D721Med (cell line): ENCODE measurements at places on chromosomes 1 and 21.
A peak's percentile ranks its signal among the peaks of the same experiment; 100 is the strongest.

GRCh38 chr1:66613187-66613586 is 79.2 kb downstream of the SGIP1 start:
- no peak for DNase-seq

DNA sequence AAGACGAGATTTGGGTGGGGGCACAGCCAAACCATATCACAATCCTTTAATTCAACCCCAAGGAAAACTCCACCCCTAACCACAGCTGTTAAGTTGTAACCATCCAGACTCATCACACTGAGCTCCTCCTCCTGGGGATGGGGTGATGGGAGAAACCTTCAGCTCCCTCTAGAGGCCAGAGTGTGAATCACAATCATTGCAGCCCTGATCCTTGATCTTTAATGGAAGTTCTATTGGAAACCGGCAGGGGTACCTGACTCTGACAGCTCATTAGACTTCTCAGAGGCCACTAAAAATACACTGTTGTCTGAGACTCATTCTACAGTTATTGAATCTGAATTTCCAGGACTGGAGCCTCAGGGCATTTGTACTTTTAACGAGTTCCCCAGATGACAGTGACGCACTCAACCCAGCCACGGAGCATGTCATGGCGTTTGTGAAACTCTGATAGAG is 127.2 kb downstream of the IGSF21 start:
- DNase-seq, result peak; percentile 55

- DNase-seq, result no peak
These were observed 127.5 kb upstream of the ADAMTS5 start for GRCh38 chr21:27094184-27094948.

- DNase-seq, result no peak
These were observed 19.2 kb downstream of the ELAPOR1 start for GRCh38 chr1:109133002-109133706.
